Muscle of leg (tissue), 16 donors: ENCODE measurements at places on chromosomes 7 and 10.

DNA sequence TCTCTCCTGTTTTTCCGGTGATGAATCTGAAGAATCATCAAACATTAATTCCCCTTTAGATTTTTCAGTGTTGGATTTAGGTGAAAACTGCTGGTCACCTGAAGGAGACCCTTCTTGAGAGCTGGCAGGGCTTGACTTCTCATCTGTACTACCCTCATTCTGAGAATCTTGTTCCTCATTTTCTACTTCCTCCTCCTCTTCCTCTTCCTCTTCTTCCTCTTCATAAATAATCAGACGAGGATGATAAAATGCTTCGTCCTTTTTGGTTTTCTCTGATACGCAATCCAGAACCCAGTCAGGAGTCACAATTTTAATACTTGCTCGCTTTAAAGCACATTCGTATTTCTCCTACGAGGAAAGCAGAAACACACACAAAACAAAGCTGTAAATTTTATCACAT, 26.9 kb downstream of the PAXIP1 start:
- DNase-seq, result no peak

DNA sequence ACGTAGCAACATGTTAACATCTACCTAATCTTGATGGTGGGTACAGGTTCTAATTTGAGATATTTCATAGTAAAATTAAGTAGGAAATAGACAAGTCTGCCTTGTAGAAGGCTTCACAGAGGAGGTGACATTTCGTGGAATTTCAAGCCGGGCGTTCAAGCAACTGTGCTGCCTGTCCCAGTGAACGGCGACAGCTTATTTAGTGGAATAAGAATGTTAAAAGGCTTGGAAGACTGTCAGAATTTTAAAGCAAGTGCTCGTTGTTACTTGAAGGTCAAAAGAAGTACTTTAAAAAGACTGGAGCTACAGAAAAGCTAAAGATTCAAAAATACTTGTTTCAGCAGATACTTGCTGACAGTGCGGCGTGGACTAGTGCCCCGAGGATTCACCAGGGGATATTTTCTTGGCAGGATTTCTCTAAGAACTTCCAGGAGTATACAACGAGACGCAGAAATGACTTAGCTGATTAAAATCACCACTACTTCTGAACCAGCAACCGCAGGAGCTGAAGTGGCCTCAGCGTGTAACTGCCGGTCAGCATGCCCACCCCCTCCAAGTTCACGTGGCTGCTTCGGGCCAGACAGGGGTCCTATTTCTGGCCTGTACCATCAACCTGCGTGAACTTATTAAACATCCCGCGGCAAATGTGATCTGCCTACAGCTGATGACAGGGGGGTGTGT, 46.5 kb downstream of the CTBP2 start:
- DNase-seq, result peak; percentile 95

GRCh38 chr7:27423290-27423689, 180.7 kb downstream of the EVX1 start:
- no peak for DNase-seq

DNA sequence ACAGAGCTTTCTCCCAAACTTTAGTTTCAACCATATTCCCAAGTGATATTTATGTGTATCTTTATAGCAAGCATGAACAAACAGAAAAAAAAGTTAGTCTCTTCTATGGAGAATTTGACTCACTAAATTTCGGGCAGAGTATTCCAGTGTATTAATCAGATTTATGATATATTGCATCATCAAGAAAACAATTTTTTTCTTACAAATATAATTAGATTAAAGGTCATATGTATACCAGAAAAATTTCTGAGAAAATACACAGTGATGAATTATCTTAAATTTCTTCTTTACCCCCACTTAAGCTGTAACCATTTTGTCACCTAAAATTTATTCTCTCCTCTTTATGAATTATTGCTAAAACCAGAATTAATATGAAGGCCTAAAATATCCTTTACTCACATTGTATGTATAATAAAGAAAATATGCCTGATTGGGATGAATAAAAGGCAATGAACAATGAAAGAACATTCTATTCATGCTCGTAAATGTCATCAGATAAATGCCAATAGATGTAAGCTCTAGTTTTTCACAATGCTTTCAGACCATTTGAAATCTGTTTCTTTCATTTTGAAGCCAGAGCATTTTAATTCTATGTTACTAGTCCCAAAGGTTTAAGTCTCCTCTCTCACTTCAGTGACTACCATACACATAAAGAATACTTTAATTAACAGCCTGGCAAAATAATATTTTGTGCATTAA, 192.1 kb downstream of the HGF start:
- DNase-seq, result no peak

- no peak for DNase-seq
These were observed 85.5 kb upstream of the LRRC4 start for GRCh38 chr7:128116740-128117139.

DNA sequence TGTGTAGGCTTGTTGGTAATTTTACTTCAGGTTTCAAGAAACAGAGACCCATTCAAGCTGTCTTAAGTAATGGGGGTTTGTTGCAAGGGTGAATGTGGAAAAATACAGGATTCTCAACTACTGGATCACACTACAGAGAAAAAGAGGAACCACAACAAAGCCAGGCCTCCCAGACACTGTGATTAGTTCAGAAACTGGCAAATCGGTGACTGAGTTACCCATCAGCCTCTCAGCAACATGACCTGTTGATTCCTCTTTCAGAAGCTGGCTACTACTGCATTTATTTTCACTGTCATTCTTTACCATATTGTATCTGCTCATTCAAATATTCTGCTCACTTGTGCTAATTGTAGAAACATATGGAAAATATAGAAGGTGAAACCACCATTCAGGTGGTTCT, 16.0 kb downstream of the CCDC71L start:
- peak; percentile 27 for DNase-seq

DNA sequence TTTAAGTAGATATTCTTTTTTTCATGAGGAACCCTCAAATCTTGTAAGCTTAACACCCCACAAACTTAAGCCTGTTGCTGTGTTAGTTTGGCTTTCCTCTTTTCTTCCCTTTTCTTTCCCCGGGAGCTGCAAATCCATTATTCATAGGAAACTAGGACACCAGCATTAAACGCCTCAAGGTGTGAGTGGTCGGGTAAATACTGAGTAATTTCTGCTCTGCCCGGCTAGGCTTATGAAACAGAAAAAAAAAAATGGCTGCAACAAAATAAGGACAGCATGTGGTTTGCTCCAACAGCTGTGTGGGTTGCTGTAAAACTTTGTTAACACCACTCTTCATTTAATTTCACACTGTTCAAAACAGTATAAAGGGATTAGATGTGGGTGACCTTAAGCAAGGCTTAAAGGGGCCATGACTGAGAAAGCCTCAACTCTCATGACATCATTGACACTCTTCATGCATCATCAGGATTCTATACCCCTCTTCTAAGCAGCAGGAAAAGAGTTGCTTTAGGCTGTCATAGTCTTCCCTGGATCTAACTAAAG, 104.1 kb downstream of the AOAH start:
- no peak for DNase-seq

- DNase-seq, result peak; percentile 27
These were observed 737 bp downstream of the CNNM2 start for GRCh38 chr10:102918817-102919245.
